Heart left ventricle (tissue), 16 donors: ENCODE measurements at places on chromosomes 5 and 9. TPM values are rescaled to one million over a fixed set of nuclear protein-coding genes. Genes with fewer than 3 reads are reported as not detected.

GRCh38 chr5:150562832-150563231, 54.9 kb downstream of the NDST1 start:
- DNase-seq, result no peak
- peaks cover 9% of the 10 kb centered on the region for H3K4me1 ChIP-seq
- H3K27me3 ChIP-seq, result no peaks in the 10 kb centered on the region
- H3K27ac ChIP-seq, result no peak overlapping the region
- no peaks in the 10 kb centered on the region for H3K36me3 ChIP-seq

ARL14EPL gene
- not detected for total RNA-seq

GARIN3 gene
- total RNA-seq, result not detected

PCDHGA5 gene
- 6.4 TPM for total RNA-seq

GRCh38 chr5:139646912-139647505, 1.1 kb upstream of the CXXC5 start:
- H3K27ac ChIP-seq, result no peak overlapping the region
- no peak for DNase-seq
- no peaks in the 10 kb centered on the region for H3K36me3 ChIP-seq
- no peak overlapping the region for H3K4me3 ChIP-seq

DNA sequence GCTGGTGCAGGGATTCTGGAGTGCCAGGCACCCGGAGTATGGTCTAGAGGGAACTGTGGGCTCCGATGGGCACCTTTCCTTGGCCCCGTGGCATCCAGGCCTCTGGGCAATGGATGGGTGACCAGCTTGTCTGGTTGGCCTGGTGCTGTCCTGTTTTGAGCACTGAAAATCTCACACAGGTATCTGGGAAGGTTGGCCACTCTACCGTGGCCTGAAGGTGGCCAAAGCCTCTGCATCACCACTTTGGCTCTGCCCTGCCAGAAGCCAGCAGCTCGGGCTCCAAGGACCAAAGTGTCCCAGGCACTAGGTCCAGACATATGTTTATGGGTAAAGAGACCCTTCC, 28.8 kb downstream of the SLC6A7 start:
- no peak overlapping the region for H3K27ac ChIP-seq
- H3K4me1 ChIP-seq, result peaks cover 23% of the 10 kb centered on the region
- H3K27me3 ChIP-seq, result no peaks in the 10 kb centered on the region
- H3K4me3 ChIP-seq, result no peak overlapping the region
- DNase-seq, result no peak
- H3K36me3 ChIP-seq, result no peaks in the 10 kb centered on the region

- H3K27ac ChIP-seq, result no peak overlapping the region
- H3K4me3 ChIP-seq, result no peak overlapping the region
- H3K27me3 ChIP-seq, result no peaks in the 10 kb centered on the region
- no peaks in the 10 kb centered on the region for H3K36me3 ChIP-seq
- no peak for DNase-seq
Measured at GRCh38 chr9:105171589-105171988, 72.9 kb upstream of the SLC44A1 start.

DNA sequence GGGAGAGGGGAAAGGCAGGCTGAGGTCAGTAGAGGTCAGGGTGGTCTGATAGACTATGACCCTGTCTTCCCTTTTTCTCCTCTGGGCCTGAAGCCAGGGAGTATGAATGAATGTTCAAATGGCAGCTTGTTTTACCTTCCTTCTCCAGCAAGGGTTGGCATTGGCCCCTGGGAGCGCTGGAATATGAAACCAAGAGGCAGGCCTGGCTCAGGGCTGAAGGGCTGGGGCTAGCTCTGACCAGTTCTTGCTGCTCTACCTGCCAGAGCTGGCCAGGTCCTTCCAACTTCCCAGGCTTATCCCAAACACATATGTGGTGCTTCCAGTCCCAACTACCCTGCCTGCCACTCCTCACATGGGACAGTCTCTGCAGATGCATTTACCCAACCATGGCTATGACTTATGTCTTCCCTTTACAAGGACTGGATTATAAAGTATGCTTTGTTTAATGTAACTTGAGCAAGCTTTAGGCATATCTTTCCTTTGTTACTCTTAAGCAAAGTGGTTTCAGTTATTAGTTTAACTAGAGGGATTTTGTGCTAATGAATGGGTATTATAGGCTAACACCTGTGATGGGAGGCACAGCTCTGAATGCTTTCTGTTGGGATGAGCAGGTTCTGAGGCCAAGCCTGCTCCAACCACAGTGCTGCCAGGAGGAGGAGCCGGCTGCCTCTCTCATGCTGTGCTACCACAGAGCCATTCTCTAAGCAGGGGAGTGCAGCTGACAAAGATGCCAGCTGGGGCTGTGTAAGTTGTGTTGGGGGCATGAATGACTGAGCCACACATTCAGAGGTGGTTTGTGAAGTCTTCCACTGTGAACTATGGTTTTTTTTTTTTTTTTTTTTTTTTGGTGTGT, 6.1 kb downstream of the CCNI2 start:
- peaks cover 2% of the 10 kb centered on the region for H3K36me3 ChIP-seq
- no peaks in the 10 kb centered on the region for H3K4me1 ChIP-seq
- H3K4me3 ChIP-seq, result no peak overlapping the region

DNA sequence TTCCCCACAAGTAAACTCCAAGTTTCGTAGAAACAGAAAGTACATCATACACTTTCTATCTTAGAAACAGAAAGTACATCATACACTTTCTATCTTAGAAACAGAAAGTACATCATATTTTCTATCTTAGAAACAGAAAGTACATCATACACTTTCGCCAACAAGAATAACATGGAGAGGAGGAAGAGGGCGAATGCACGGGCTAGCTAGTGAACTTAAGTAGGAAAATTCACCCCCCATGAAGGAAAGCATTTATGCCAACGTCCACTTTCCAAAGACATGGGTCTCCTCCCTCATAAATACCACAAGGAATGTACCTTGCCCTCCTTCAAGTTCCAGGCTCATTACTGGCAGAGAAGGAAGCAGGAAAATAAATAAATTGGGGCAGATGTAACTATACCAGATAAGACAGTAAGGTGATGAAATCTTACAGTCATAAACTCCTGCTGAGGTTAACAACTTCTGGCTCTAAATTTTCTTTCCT, 64.7 kb downstream of the FRMD3 start:
- H3K27ac ChIP-seq, result peak overlapping the region; percentile 76
- H3K4me1 ChIP-seq, result peaks cover 17% of the 10 kb centered on the region
- H3K36me3 ChIP-seq, result no peaks in the 10 kb centered on the region
- no peaks in the 10 kb centered on the region for H3K27me3 ChIP-seq
- no peak for DNase-seq
- H3K4me3 ChIP-seq, result peak overlapping the region; percentile 38

- peaks cover 13% of the 10 kb centered on the region for H3K36me3 ChIP-seq
- H3K4me3 ChIP-seq, result no peak overlapping the region
- H3K27ac ChIP-seq, result no peak overlapping the region
- no peaks in the 10 kb centered on the region for H3K27me3 ChIP-seq
- no peak for DNase-seq
- no peaks in the 10 kb centered on the region for H3K4me1 ChIP-seq
Measured at GRCh38 chr9:101468116-101468515, 32.5 kb upstream of the ALDOB start.

DNA sequence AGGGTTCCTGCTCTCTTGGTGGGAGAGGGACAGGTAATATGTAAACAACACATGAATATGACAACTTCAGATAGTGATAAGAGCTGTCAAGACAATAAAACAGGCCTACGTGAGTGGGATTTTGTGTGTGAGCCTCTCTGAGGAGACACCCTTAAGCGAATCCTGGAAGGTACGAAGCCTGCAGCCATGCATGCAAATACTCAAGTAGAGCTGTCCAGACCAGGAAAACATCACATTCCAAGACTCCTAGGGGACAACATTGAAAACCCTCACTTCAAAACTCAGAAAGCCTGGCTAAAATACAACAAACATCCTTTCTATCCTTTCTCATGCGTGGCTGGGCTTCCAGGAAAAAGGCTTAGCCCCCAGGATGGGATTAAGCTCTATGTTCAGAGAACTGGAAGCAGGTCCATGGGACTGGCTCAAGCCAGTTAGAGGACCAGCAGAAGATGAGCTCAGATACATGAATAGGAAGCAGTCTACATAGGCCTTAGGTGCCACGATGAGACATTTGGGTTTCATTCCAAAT, 124.8 kb upstream of the IQGAP2 start:
- no peak overlapping the region for H3K27ac ChIP-seq
- H3K27me3 ChIP-seq, result no peaks in the 10 kb centered on the region
- H3K4me3 ChIP-seq, result no peak overlapping the region
- H3K36me3 ChIP-seq, result no peaks in the 10 kb centered on the region
- DNase-seq, result no peak
- H3K4me1 ChIP-seq, result no peaks in the 10 kb centered on the region

PHF24 gene
- 0.14 TPM for total RNA-seq

GRCh38 chr5:82349652-82350051, 71.5 kb upstream of the RPS23 start:
- H3K27ac ChIP-seq, result peak overlapping the region; percentile 69
- no peak for DNase-seq
- no peaks in the 10 kb centered on the region for H3K36me3 ChIP-seq
- H3K4me1 ChIP-seq, result peaks cover 33% of the 10 kb centered on the region
- no peak overlapping the region for H3K4me3 ChIP-seq

SEMA4D gene
- total RNA-seq, result 20.2 TPM

DNA sequence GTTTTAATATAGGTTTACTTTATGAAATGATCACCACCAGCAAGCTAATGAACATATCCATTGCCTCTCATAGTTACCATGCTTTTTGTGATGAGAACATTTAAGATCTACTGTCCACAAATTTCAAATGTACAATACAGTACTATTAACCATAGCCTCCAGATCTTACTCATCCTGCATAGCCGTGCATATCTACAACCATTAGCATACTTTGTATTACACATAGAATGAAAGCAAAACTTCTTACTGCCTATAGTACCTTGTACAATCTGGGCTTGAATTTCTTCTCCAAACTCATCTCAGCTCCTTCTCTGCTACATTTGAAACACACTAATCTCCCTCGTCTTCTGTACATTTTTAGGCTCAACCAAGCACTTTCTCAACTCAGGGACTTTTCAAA, 510.6 kb downstream of the PRR16 start:
- no peak overlapping the region for H3K4me3 ChIP-seq
- H3K36me3 ChIP-seq, result no peaks in the 10 kb centered on the region
- no peaks in the 10 kb centered on the region for H3K27me3 ChIP-seq

- H3K36me3 ChIP-seq, result no peaks in the 10 kb centered on the region
- peak; percentile 62 for DNase-seq
Measured at GRCh38 chr9:92808726-92809451, 44.3 kb upstream of the BICD2 start.

RRAGA gene
- 84.5 TPM for total RNA-seq

FAM81B gene
- total RNA-seq, result 1.4 TPM

PPP2CA gene
- 180 TPM for total RNA-seq

- no peak overlapping the region for H3K4me3 ChIP-seq
- DNase-seq, result no peak
- no peaks in the 10 kb centered on the region for H3K27me3 ChIP-seq
- no peaks in the 10 kb centered on the region for H3K4me1 ChIP-seq
Measured at GRCh38 chr5:91223886-91224285, 159.2 kb downstream of the ARRDC3 start.

- H3K4me3 ChIP-seq, result no peak overlapping the region
- peak overlapping the region; percentile 84 for H3K27ac ChIP-seq
- no peaks in the 10 kb centered on the region for H3K27me3 ChIP-seq
- no peak for DNase-seq
Measured at GRCh38 chr5:150527038-150527437, 19.1 kb downstream of the NDST1 start.

GRCh38 chr5:168413062-168413461, 73.2 kb upstream of the RARS1 start:
- no peak overlapping the region for H3K4me3 ChIP-seq
- peaks cover 22% of the 10 kb centered on the region for H3K4me1 ChIP-seq
- no peak for DNase-seq
- H3K36me3 ChIP-seq, result no peaks in the 10 kb centered on the region

GRCh38 chr9:120910643-120911042, 16.0 kb downstream of the TRAF1 start:
- no peaks in the 10 kb centered on the region for H3K4me1 ChIP-seq
- no peak overlapping the region for H3K27ac ChIP-seq
- no peaks in the 10 kb centered on the region for H3K27me3 ChIP-seq
- H3K36me3 ChIP-seq, result no peaks in the 10 kb centered on the region
- DNase-seq, result no peak
